ENCODE measurements at places on chromosomes 4 and X.

DNA sequence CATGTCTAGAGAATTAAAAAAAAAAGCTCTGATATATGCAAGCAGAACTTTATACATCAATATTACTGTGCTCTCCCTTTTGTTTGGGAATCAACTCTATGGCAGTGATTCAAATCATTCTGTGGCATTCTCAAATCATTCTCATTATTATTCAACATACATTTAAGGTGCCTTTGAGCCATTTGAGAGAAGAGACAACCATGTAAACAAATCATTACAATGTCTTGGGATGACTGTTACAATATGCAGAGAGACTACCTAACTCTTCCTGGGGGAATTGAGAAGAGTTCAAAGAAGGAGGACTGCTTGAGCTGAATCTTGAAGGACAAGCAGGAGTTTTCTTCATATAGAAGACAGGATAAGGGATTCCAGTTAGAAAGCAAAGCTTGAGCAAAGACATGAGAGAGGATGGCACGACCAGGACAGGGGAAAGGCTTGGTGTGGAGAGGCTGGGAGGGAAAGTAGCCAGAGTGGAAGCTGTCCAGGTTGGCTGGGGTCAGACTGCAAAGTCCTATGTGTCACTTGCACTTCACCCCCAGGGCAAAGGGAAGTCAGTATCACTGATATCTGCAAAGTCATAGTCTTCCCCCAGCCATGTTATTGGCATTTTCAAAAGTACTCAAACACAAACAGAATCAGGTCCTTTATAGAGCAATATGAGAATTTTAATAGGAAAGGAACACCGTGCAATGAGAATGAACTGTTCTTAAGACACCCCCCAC, 9.0 kb downstream of the SEC24D start:
- DNase-seq = no peak

DNA sequence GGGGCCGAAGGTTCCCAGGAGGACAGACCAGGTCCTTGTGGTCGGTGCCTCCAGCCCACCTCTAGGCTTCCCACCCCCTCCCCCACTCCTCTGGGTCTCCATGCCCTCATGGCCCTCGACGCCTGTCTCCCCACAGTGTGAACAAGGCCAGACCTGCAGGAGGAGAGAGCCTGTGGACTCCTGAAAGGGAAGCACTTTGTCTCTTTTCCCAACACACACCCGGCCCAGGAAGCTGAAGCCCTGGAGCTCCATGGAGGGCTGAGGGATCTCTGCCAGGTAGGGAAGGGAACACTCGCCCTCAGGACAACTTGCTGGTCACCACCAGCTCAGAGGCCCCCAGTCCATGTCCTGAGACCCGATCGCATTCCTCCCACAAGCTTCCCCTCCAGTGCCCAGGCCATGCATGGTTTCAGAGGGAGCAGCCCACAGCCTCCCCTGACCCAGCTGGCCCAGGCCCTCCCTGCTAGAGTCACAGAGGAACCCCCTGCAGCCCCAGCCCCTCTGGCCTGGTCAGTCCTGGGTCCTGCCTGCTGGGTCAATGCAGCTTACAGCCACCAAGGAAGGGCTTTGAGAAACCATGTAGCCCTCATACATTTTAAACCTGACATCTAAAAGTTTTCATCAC, 60.8 kb downstream of the ABLIM2 start:
- DNase-seq = no peak

DNA sequence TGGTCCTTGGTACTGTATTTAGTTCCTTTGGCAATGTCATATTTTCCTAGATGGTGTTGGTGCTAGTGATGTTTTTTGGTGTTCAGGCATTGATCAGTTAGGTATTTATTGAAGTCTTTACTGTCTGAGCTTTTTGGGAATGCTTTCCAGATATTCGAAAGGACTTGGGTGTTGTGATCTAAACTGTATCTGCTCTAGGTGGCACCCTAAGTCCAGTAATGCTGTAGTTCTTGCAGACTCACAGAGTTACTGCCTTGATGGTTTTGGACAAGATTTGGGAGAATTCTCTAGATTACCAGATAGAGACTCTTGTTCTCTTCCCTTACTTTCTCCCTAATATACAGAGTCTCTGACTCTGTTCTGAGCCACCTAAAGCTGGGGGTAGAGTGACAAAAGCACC, 513.6 kb upstream of the PITX2 start:
- no peak for DNase-seq

DNA sequence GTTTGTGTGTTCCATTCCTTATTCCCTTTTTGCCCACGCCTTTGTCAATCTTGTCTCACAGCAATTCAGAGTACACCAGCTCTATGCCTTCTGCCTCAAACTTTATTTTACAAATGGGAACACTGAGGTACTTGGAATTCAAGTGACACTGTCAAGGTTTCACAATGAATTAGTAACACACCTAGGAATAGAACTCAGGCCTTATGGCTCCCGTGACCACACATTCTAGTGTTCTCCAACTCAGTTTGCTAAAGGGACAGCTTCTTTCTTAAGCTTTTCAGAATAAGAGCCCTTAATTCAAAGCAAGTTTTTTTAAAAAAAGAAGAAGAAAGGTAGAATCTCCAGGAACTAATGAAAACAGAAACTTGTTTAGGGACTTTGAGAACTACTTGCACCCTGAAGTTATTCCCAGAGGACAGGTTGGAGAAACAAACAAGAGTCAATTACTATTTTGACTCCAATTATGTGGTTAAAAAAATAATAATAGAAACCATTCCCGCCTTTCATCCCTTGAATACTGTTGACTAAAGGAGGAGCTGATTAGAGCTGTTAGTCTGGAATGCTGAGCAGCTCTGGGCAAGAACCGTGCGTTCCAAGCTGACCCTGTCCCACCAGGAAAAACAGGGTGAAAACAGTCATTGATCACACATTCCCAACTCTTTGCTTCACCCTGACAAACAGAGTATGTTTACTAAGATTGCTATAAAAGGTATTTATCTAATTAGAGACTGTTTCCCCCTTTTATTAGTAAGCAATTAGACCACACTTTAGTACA, 408.8 kb upstream of the CNKSR2 start:
- DNase-seq = no peak

GRCh38 chr4:78184584-78184983, 127.5 kb downstream of the FRAS1 start:
- no peak for DNase-seq

GRCh38 chr4:183760326-183760725, 101.2 kb downstream of the TRAPPC11 start:
- no peak for DNase-seq

- no peak for DNase-seq
These were observed 67.9 kb downstream of the TAB3 start for GRCh38 chrX:30821116-30821515.

DNA sequence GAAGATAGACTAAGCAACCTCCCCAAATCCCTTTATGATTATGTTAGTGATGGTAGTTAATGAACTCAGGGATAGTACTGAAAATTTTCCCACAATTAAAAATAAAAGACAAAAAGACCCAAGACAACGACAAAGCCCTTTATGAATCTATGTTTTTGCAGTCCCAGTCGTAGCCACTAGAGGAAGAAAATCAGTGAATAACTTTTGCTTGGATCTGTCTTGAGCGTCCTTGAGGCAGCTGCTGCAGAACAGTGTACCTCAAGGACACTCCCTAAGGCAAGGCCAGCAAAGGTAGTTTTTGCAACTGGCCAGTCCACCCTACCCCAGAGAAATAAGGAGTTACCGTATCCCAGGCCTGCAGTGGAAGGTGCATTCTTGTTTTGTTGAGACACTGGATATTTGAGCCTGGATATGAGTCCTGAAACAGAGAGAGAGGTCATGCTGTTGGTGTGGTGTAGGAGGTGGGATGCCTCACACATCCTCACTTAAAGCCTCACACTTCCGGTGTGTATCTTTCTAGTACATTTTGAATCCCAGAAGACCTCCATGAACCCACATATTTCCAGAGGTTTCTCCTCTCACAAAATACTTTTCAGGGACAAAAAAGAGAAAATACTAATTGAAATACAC, 8.7 kb upstream of the TIMM8A start:
- no peak for DNase-seq

- DNase-seq = no peak
These were observed 13.2 kb downstream of the TNIP2 start for GRCh38 chr4:2742823-2743517.

DNA sequence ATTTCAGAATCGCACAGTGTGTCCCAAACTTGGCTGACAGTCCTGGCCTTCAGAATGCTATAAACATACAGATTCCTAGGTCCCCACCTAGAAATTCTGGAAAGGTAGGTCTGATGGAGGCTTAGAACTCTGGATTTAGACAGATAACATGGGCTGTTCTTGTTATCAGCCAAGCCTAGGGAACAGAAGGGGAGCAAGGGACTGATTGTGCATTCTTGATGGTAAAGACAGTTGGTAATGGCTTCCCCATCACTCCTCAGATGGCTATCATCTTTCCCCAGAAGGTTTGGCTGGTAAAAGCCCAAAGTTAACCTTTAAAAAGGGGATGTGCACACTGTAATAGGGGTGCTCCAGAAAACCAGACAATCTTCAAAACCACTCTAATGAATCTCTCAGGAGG, 35.7 kb downstream of the DIPK2B start:
- DNase-seq = no peak

GRCh38 chrX:1164322-1165288, 47.8 kb downstream of the CRLF2 start:
- DNase-seq = no peak

GRCh38 chrX:10509397-10509796, 111.0 kb downstream of the MID1 start:
- DNase-seq = no peak

- DNase-seq = no peak
These were observed 1.2 kb upstream of the CLOCK start for GRCh38 chr4:55547918-55548317.

- peak; percentile 39 for DNase-seq
These were observed 51.3 kb upstream of the NFKB1 start for GRCh38 chr4:102449751-102450352.

DNA sequence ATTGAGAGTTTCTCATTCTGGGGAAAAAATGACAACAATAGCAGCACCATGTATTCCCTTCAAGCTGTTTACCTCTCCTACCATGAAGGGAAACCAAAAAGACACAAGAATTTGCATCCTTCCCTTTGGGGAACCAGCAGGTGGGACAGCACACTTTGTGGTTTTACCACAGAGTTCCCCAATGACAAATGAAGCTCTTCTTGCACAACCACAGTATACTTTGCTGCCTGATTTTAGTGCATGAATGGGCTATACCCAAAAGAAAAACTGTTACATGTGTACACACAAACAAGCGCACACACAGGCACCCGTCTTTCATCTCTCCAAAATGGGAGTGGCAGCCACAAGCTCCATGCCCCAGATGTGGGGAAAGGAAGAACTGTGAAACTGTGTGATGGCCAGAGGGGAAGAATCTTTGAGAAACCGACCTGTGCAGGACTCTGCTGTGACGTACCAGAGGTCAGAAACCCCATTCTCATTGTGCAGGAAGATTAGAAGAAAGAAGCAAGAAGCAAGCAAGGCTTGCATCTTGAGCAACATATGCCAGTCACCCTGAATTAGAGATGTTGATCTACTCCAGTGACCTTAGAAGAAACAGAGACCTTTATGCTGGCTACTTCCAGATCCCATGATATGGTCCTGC, 2.7 kb upstream of the MAML3 start:
- DNase-seq = peak; percentile 64

DNA sequence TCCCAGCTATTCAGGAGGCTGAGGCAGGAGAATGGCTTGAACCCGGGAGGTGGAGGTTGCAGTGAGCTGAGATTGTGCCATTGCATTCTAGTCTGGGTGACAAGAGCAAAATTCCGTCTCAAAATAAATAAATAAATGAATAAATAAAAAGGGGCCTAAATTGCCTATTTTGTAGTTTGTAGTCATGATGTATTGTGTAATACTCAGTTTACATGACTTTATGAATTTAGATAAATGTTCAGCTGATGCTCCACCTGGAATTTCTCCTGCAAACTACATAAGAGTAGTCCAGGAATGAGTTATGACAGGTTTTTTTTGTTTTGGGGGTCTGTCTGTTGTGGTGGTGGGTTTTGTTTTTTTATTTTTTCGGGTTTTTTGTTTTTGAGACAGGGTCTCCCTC, 31.1 kb downstream of the RBMX start:
- DNase-seq = no peak

- DNase-seq = no peak
These were observed 423.2 kb downstream of the RPA4 start for GRCh38 chrX:97306771-97307470.

DNA sequence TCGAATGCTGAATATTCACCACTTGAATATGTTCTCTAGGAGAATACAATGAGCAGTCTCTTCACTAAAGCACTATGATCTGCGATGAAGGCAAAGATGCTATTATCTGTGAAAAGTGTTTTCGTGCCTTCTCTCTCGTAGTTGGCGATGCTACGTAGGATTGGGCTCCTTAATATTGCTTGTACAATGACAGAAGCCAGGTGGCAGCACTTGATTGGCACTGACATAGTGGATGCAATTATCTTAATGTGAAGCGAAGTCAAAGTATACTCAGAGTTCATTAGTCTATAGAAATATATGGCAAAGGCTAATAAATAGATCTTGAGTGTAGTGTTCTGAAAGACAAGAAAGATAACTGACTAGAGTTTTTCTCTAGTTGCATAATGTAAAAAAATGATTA, 1135.7 kb upstream of the AGA start:
- DNase-seq = no peak

GRCh38 chr4:183716302-183716701, 57.2 kb downstream of the TRAPPC11 start:
- DNase-seq = no peak

DNA sequence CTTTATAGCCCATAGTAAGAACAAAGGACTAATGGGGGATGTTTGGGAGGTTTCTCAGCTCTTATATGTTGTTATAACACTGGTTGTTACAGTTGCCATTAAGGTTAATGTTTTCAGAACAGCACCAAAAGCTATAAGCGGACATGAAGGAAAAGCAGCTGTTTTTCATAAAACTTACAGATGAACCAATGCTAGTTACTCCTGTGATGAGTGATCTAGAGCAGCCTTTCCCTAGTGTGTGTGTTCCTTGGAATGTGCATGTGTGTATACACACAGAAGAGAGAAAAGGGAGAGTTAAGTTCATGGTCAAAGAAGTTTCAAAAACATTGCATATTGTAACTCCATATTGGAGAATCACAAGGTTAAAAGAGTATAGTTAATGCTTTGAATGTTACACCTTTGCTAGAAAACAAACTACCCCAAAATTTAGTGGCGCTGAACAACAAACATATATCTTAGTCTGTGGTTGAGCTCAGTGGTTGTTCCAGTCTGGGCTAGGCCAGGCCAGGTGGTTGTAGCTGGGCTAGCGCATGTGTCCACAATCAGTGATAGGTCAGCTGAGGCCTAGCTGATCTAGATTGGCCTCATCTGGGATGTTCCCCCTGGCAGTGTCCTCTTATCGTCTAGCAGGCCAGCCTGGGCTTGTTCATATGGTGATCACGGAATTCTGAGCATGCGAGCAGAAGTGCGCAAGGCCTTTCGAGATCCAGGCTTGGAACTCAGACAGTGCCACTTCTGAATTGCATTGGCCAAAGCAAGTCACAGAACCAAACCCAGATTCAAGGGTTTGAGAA, 151.0 kb downstream of the NHS start:
- no peak for DNase-seq

- no peak for DNase-seq
These were observed 66.1 kb upstream of the HGFAC start for GRCh38 chr4:3375688-3376087.

GRCh38 chr4:63632858-63633257, 776.4 kb downstream of the TECRL start:
- no peak for DNase-seq

Measured in hematopoietic multipotent progenitor cell (in vitro differentiated cells).